ENCODE measurements at places on chromosomes 1 and 21.

DNA sequence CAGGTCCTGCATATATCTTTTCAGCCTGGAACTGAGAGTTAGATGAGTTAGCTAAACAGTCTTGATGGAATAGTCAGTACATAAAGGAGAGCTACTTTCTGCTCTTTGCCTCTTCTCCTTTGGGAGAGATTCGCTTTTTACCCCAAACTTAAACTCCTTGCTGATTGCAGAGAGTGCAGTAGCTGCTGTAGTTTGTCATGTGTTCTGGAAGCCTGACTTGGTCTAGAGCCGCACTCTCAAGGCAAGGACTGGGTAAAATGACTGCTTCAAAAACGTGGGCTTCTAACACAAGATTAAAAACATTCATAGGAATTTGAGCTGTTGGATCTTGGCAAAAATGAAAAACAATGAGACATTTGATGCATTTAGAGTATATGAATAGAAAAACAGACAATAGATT lies 351.6 kb downstream of the RYR2 start:
- no peaks in the 10 kb centered on the region for H3K36me3 ChIP-seq
- no peak for DNase-seq
- H3K27me3 ChIP-seq: no peaks in the 10 kb centered on the region
- no peaks in the 10 kb centered on the region for H3K4me1 ChIP-seq
- H3K27ac ChIP-seq: no peak overlapping the region

DNA sequence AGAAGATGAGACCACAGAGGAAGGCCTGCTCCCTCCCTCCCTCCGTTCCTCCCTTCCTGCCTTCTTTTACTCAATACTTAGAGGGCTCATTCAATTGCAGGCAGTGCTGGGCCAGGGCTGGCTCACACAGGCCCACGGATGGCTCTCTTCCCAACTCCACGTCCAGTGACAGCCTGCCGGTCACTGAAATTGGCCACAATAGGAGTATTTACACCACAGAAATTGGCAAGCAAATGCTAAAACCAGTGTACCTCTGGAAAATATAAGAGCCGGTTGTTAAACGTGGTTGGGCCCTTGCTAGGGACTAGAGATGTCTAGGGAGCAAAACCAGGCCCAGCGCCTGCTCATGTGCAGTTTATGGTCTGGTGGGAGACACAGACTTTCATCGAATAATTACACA lies 72.4 kb upstream of the TMEM51 start:
- no peak overlapping the region for H3K27ac ChIP-seq
- H3K4me3 ChIP-seq: no peak overlapping the region
- H3K27me3 ChIP-seq: no peaks in the 10 kb centered on the region
- H3K36me3 ChIP-seq: no peaks in the 10 kb centered on the region
- peaks cover 9% of the 10 kb centered on the region for H3K4me1 ChIP-seq

DNA sequence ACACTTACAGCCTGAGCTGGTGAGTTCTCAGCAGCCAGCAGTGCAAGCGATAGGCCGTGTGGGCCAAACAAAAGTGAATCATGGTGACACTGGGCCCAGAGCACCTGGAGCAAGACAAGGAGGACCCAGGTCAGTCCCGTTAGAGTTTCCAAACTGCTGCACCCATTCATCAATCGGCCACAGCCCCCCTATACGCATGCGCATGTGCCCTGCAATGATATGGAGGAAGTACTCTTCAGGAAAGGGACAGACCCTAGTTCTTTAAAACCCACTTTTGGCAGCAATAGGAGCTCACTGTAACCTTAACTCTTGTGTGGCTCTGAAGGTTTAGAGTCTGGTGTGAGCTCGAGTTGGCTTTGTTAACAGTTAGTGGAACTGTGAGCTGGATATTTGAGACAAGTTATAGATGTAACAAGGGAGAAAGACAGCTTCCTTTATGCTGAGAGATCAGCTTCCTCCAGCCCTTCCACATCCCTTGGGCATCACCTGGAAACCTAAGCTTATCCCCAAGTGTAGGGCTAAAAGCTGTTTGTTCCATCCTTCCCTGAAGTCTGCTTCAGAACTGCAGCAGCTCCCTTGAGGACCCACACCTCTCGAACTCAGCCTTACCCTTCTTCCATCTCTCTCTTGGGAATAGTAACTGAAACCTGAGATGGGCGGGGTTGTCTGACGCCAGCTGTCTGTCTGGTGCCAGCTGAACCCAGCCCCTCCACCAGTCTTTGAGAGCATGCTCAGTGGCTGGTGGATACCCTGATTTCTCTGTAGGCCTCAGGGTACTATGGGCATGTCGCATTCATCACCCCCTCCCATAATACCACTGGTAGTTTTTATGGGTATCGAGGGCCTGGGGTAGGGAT lies 17.7 kb downstream of the NMNAT1 start:
- H3K27me3 ChIP-seq: no peaks in the 10 kb centered on the region
- H3K36me3 ChIP-seq: no peaks in the 10 kb centered on the region
- H3K4me1 ChIP-seq: no peaks in the 10 kb centered on the region

DNA sequence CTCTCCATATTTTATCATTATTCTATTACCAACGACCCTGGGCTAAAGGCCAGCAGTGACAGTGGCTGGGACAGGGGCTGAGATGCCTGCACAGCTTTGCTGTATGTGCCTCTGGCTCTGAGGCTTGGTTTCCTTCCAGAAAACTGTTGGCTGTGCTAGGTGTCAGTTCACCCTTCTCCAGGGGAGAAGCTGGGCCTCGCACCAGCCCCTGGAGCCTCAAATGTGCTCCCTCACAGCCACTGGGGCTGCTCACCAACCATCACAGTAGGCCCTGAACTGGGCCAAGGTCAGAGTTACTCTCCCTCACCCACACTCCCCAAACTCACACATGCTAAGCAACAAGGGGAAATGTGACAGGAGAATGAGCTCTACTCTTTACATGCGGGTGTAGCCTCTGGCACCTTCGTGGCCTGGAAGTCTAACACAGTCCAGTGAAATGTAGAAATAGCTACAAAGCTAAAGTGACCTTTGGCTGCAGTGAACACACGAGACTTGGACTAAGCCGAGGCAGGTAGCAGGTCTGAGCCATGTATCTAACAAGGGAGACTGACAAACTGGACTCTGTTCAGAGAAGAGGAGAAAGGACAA lies 4.7 kb upstream of the CD160 start:
- H3K4me1 ChIP-seq: no peaks in the 10 kb centered on the region
- H3K27me3 ChIP-seq: no peaks in the 10 kb centered on the region
- no peaks in the 10 kb centered on the region for H3K36me3 ChIP-seq
- no peak overlapping the region for H3K27ac ChIP-seq
- H3K4me3 ChIP-seq: no peak overlapping the region
- no peak for DNase-seq

- H3K27me3 ChIP-seq: no peaks in the 10 kb centered on the region
- H3K36me3 ChIP-seq: no peaks in the 10 kb centered on the region
- no peak for DNase-seq
- no peak overlapping the region for H3K4me3 ChIP-seq
- no peak overlapping the region for H3K27ac ChIP-seq
Measured at GRCh38 chr21:42383331-42383730, 12.5 kb downstream of the TMPRSS3 start.

DNA sequence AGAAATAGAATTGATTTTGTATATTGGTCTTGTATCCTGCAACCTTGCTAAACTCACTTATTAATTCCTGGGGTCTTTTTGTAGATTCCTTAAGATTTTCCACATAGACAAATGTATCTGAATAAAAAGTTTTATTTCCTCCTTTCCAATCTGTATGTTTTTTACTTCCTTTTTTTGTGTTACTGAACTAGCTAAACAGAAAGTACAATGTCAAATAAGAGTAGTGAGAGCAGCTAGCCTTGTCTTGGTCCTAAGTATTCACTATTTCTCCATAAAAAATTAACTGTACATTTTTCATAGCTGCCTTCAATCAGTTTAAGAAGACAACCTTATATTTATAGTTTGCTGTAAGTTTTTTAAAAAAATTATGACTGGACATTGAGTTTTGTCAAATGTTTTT lies 74.9 kb downstream of the FASLG start:
- no peaks in the 10 kb centered on the region for H3K4me1 ChIP-seq
- H3K4me3 ChIP-seq: no peak overlapping the region
- no peaks in the 10 kb centered on the region for H3K27me3 ChIP-seq
- no peak overlapping the region for H3K27ac ChIP-seq

GRCh38 chr21:43972850-43973633 lies 39.1 kb upstream of the TRAPPC10 start:
- H3K36me3 ChIP-seq: peaks cover 65% of the 10 kb centered on the region
- H3K27me3 ChIP-seq: no peaks in the 10 kb centered on the region
- peaks cover 16% of the 10 kb centered on the region for H3K4me1 ChIP-seq
- no peak overlapping the region for H3K4me3 ChIP-seq

DNA sequence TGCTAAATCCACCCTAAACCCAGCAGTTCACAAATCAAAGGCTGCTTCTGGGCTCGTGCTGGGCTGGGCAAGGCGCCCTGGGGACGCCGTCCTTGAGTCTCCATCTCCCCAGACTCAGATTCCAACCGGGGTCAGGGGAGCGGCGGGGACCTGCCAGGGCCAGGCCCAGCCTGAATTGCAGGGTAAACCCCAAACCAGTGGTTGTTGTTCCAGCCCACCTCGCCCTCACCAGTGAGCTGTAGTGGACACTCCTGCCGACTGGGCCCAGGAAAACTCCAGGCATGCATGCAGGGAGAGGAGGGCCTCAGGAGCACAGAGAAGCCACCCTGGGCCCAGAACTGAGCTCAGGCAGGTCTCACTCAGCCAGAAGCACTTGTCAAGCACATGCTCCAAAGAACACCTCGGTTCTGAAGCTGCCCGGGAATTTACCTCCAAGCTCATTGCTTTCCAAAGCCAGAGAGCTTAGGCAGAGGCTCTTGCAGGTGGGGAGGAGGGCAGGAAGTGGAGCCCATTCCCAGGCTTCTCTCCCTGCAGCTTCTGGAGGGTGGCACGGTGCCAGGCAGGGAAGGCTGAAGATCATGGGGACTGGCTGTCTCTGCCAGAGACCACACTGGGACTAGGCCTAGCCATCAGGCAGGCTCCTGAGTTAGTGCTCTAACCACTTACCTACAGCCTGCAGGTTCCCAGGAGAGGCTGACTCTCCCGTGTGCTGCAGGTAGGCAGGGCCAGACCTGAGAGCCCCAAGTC lies 437.0 kb downstream of the MATN1 start:
- H3K36me3 ChIP-seq: no peaks in the 10 kb centered on the region
- H3K4me3 ChIP-seq: no peak overlapping the region
- H3K27me3 ChIP-seq: peaks cover 7% of the 10 kb centered on the region
- H3K27ac ChIP-seq: no peak overlapping the region
- DNase-seq: no peak

DNA sequence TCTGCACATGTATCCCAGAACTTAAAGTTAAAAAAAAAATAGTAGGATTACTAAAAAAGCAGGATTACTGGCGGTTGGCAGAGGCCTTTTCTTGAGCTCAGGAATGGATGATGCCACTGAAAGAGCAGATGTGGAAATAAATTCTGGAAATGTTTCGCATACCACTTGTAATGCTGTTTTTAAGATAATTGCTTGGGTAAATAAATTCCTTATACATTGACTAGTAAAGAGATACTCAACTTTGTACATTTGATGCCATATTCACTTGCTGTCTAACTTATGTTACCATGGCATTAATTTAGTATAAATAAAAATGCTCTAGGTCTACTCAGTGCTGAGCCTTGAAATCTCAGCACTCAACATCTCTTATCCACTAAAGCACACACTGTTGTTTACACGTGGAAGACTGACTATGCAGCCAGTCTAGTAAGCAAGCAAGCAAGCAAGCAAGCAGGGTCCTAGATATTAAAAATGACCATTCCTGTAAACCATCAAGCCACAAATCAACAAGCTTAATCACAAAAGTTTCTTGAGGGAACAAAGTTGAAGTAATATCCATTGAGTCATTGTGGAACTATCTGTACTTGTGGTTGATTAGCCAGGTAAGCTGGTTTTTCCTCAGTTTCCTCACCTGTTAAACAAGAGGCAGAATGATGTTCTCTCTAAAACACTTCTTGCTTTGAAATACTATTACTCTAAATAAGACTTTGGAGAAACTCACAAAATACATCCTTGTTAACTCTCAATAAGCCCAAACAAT lies 1.7 kb upstream of the RASAL2 start:
- DNase-seq: no peak
- no peaks in the 10 kb centered on the region for H3K27me3 ChIP-seq
- H3K27ac ChIP-seq: peak overlapping the region; percentile 14
- H3K36me3 ChIP-seq: no peaks in the 10 kb centered on the region

GRCh38 chr1:42118125-42118524 lies 35.1 kb upstream of the GUCA2B start:
- no peaks in the 10 kb centered on the region for H3K27me3 ChIP-seq
- H3K36me3 ChIP-seq: no peaks in the 10 kb centered on the region
- DNase-seq: no peak
- no peak overlapping the region for H3K4me3 ChIP-seq
- no peaks in the 10 kb centered on the region for H3K4me1 ChIP-seq
- no peak overlapping the region for H3K27ac ChIP-seq

GRCh38 chr1:15559189-15559810 lies 25.6 kb downstream of the AGMAT start:
- DNase-seq: no peak
- peaks cover 61% of the 10 kb centered on the region for H3K36me3 ChIP-seq
- H3K4me3 ChIP-seq: no peak overlapping the region
- H3K27ac ChIP-seq: no peak overlapping the region

DNA sequence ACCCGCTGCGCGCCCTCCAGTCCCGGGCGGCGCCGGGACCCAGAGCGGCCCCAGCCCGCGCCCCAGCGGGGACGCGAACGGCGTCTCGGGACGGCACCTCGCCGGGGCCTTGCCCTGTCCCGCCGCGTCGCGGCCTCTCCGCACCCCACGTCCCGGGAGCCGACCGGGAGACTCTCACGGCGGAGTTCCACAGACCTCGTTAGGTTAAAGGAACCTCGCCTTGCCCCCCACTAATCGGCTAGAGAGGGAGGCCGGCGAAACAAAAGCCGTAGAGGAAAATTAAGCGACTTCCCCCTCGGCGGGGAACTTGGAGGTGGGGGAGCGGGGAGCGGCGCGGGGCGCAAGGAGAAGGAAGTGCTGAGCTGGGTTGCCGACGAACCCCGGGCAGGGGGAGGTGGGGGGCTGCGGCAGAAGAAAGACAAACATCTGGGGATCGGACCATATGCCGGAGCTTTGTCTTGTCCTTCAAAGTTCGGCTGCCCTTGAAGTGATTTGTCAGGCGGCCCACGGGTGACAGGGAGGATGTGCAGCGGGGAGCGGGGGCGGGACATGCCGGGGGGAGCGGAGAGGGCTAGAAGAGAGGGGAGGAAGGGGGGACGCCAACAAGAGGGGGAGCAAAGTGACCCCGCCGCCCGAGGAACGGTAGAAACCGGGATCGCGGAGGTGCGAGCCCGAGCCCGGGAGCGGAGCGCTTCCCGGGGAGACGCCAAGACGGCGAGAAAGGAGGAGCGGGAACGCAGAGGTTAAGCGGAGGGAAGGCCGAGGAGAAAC lies 120.0 kb upstream of the RRP15 start:
- peak overlapping the region; percentile 51 for H3K4me3 ChIP-seq
- DNase-seq: no peak
- H3K27me3 ChIP-seq: peaks cover 80% of the 10 kb centered on the region
- H3K4me1 ChIP-seq: peaks cover 17% of the 10 kb centered on the region
- H3K36me3 ChIP-seq: no peaks in the 10 kb centered on the region

DNA sequence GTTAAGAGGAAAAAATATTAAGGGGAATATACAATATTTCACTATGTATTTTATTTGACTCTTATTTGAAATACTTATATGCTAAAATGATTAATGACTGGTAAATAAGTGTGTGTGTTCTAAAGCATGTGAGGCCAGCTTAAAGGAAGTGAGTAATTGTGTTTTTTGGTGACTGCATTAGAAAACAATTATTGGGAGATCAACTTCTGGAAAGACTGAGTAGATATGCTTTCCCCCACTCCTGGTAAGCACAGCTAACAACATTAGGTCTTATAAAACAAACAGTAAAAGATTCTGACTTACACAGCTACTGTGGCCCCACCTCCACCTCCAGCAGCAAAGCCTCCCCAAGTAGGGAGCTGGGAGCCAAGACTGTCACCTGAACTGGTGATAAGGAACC lies 403.0 kb downstream of the SRGAP2C start:
- H3K27ac ChIP-seq: no peak overlapping the region
- no peaks in the 10 kb centered on the region for H3K36me3 ChIP-seq
- DNase-seq: no peak
- no peak overlapping the region for H3K4me3 ChIP-seq

Data from lower lobe of right lung (tissue), 2 donors.